NCI-H187 treated with DMSO at 0.1 percent for 48 hours (cell line): ENCODE measurements at places on chromosomes 2 and 18.

GRCh38 chr2:113064898-113065297 lies 2.9 kb upstream of the IL1F10 start:
- no peak for DNase-seq

DNA sequence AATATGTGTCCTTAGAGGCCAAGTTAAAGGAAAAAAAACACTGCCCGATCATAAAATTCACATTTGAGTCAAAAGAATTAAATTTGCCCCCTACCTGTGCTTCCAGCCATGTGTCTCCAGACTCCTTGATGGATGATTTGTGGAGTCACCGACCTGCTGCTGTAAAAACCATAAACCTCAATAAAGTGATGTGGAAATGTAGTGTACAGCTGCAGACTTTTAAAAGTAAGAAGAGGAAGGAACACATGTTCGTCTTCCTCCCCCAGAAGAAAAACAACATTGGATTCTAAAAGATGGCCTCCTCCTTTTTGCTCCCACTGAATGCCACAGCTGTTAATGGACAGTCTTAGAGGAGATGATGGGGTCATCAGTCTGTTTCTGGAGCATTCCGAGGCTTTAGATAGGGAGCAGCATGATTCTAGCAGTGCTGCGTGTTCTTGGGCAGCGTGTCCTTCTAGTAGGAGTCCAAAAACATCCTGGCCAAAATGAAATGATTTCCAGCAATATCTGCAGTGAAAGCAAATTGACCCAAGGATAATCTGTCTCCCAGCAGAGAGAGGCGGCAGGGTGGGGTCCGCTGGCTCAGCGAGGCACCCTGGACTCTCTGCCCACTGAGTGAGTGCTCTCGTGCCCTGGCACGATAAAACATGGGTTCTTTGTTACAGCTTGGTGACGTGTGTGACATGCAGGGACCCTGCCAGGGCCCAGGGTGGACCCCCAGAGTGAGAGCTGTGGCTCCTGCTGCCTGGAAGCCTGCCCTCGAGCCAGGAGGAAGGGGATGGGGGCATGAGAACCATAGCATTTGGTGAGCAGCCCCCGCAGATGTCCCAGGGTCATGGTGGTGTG lies 196.1 kb downstream of the FAM210A start:
- no peak for DNase-seq

DNA sequence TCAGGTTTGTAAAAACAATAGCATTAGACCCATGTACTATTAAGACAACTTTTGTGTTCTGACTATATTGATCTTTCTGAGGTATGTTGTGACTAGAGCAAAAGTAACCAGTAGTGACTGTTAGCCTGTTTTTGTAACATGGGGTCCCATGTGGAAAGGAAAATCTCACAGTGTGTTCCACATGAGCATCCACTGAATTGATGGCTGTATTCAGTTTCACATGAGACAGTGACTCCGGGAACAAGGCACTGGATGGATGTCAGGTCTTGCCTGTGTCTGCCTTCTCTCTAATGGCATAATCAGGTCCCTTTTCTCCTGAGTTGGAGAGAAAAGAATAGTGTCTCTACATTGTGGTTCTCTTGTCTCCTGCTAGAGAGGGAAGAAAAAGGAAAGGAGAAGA lies 27.5 kb downstream of the TMEM178A start:
- DNase-seq = no peak

GRCh38 chr2:168355121-168355520 lies 101.0 kb upstream of the CERS6 start:
- no peak for DNase-seq

DNA sequence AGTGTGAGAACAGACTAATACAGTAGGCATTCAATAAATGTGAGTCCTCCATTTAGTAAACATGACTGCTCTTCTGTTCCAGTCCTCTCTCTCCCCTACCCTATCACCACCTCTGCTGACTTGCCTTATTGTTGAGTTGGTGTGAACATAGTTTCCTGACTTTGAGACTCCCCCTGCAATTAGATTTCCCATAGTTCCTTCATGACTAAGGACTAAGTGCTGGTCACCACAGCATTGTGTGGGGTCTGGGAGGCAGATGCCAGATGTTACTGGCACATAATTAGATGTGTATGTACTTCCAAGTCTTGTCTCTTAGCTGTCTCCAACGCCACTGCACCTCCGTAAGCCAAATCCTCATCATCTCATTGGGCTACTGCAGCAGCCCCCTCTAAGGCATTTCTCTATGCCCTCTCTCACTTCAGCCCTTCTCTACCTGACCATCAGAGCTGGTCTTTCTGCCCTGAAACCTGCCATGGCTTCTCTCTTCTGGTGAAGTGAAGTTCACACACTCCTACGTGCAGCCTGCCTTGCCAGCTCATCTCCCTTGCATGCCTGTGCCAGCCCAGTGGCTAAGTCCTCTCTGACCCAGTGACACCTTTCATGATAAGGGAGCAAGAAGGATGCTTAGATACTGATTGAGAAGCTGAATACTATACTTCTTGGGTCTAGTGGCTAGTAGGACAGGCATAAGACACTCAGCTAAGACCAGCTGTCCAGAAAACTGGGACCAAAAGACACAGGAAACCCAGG lies 81.6 kb upstream of the ALPP start:
- DNase-seq = no peak

DNA sequence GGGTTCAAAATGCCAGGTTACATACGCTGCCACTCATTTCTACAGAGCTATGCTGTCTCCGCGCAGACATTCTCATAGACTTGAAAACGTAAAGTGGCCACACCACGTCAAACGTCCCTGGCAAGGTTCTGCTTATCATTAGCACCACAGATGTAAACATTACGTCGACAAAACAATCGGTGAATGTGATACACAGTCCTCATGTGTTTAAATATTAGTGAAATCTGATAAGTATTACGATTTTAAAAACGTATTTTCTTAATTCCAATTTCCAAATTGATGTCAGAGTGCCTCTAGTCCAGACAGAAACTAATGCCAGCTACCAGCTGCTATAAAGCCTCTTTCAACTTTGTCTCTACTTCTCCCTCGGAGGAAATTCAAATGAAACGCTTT lies 1.2 kb downstream of the STK17B start:
- no peak for DNase-seq

GRCh38 chr2:233627331-233628025 lies 8.8 kb upstream of the UGT1A10 start:
- DNase-seq = no peak

DNA sequence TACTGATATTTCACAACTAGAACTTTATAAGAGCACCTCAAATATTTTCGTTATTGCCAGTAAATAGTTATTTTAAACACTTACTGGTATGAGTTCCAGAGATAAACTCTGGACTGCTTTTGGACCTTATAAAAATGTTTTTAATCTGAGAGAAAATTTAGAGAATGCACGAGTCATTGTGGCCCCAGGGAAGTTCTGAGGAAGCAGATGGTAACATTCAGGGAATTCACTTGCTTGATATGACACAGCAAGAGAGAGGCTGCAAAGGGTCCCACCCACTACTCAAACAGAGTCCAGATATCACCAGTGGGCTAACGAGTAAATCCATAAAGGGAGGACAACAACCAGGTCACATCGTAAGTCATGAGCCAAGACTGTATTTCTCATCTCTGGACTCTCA lies 526.8 kb downstream of the TDRD15 start:
- no peak for DNase-seq

DNA sequence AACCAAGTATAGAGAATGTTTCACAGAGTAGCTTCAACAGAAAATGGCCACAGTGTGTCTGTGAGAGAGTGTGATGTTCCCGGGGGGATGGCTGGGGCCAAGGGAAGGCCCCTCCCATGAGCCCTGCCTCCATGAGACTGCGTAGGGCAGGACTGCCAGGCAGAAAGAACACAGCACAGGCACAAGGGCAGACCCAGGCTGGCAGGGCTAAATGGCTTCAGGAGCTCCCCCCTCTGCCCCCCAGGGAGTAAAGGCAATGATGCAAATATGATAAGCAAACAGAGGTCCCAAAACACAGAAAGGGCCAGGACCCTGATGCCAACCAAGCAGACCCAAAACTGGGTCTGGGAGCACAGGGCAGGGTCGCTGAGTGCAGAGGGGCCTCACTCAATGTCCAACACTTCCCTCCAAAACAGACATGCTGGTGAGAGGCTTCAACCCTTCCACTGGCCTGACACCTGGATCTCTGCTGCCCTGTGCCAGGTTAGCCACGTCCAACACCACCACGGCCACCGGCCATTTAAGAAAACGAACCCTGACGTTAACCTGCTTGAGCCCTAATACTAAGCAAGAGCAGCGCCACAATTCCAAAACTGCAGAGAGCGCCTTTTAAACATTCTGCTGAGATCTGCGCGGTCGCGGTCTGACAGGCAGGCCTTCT lies 90.3 kb downstream of the HDAC4 start:
- DNase-seq = no peak

DNA sequence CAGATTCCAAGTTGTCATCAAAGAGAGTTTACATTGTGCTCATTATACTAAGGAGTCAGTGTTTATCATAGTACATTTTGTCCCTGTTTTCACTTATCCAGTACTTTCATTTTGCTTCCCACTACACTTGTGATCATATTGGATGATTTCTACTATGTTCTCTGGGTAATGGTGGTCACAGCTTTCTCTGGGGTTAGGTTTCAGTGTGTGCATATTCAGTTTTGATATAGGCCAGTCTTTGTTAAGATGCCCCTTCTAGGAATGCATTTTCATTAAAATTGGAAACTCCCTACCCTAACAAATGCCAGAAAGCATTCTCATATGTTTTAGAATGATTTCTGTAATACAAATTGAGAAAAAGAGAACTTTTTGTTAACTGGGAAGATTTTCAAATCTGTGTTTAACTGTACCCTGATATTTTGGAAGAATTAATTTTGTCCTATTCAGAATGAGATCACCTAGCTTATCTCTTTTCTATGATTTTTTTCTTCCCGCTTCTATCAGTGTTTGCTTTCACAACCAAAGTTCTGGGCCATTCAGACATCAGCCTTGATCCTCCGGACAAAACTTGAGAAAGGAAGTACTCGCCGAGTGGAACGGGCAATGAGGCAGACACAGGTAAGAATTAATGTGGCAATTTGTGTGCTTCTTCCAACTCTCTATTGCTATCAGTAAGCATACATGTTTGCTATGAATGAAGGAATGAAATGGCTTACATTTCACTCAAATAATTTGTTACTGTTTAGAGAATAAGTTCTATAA lies 74.6 kb downstream of the TTC27 start:
- DNase-seq = no peak

DNA sequence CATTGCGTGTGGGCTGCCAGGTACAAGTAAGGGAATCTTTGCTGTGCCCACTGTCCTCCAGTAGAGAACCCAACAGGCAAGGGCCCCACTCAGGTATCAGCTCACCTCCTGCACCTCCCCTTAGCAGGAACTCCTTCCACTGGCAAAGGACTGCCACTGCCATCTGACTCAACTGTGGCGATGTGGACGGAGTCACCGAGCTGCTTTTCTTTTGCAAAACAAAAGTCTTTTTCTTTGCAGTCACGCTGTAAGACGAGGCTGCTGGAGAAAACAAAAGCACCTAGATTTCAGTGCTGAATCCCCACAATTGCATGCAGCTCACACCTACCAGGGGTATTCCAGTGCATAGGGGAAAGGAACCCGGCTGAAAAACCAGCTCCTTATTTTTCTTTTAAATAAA lies 7.9 kb downstream of the MTERF4 start:
- no peak for DNase-seq

- DNase-seq = no peak
Measured at GRCh38 chr2:197208841-197209240, 101.7 kb downstream of the ANKRD44 start.

GRCh38 chr2:164655750-164656149 lies 34.5 kb upstream of the GRB14 start:
- no peak for DNase-seq

GRCh38 chr2:100483895-100484294 lies 13.6 kb downstream of the NMS start:
- no peak for DNase-seq
